ENCODE measurements at places on chromosomes 5 and 9.

GRCh38 chr9:105246656-105247173 is 2.3 kb downstream of the SLC44A1 start:
- no peak for DNase-seq

- DNase-seq: no peak
These were observed 2.2 kb downstream of the RAD1 start for GRCh38 chr5:34913072-34913471.

DNA sequence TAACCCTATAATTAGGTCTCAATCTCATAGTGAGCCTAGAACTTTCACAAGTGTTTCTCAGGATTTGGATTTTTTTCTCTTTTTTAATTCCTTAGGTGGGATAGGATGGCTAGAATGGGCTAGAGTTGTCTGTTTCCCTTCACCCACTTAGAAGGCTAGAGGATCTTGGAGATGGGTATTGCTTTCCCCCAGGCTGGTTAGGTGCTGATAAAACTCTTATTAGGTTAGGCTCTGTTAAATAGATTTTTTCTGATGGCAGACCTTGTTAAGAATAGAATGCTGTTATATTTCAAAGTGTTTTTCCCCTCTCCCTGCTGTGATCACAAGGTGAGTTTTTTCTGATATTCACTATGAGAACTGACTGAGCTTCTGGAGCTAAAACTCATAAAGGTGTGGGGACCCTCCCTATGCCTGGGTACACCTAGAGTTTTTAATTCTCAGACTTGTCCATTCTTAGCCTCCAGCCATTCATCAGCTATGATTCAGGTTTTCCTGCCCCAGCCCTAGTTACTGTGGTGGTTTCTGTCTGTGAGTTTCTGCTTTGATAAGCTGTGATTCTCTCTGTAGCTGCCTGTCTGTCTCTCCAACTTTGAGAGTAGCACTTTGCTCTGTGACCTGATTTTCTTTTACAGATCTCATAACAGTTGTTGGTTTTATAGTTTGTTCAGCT is 132.4 kb downstream of the HACD4 start:
- DNase-seq: no peak

DNA sequence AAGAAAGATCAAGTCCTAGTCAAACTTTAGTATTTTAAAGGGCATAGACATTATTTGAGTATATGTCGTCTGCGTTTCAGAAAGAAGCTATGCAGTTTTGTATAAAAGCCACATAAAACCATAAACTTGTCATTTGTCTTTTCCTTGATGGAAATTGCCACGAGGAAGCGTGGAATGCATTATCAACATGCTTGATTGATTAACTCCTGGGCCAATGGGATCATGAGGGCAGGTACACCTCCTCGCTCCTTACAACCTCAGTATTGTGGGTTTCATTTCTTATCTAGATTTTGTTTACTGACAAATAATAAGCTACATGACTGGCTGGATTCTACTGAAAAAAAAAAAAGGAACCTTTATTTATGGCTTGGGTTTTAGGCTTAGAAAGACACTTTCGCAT is 122.5 kb upstream of the RFX3 start:
- no peak for DNase-seq

- DNase-seq: no peak
These were observed 17.9 kb downstream of the PRLR start for GRCh38 chr5:35212122-35212982.

GRCh38 chr5:113382731-113383130 is 52.1 kb downstream of the TSSK1B start:
- DNase-seq: no peak

DNA sequence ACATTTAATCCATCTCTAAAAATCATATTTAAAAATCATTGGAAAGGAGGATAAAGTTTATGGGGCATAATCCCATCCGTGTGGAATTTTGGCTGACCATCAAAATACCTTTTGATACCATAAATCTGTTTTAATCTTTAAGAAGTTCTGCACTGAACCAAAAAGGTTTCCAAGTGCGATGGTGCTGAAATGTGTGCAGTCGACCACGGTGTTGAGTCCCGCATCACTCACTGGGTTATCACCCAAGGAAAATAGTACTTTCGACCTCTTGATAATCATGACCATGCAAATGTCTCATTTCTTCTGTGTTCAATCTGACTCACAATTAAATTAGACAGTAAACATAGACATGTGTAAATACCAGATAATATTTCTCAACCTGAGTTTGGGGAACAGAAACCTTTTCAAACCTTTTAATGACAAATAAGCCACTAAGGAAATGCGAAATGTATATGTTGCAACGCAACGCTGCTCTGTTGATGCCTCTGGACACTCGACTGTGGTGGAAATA is 62.0 kb upstream of the CDH6 start:
- DNase-seq: no peak

DNA sequence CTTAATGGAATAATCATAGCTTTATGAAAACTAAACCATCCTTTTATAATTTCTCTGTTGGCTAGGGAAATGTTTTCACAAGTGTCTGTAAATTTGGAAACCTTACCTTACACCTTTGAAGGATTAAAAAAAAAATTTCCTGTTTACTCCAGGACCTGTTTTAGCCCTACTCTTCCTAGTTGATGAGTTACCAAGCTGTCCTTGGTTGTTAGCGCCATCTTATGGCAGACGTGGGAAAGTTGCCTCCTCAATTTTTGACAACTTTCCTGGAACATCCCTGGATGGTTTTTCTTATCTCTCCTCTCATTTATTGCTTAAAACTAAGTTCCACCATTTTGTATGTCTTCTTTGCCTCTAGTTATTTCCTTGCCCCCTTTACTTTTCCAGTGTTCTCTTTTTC is 25.7 kb downstream of the ZSWIM6 start:
- no peak for DNase-seq

DNA sequence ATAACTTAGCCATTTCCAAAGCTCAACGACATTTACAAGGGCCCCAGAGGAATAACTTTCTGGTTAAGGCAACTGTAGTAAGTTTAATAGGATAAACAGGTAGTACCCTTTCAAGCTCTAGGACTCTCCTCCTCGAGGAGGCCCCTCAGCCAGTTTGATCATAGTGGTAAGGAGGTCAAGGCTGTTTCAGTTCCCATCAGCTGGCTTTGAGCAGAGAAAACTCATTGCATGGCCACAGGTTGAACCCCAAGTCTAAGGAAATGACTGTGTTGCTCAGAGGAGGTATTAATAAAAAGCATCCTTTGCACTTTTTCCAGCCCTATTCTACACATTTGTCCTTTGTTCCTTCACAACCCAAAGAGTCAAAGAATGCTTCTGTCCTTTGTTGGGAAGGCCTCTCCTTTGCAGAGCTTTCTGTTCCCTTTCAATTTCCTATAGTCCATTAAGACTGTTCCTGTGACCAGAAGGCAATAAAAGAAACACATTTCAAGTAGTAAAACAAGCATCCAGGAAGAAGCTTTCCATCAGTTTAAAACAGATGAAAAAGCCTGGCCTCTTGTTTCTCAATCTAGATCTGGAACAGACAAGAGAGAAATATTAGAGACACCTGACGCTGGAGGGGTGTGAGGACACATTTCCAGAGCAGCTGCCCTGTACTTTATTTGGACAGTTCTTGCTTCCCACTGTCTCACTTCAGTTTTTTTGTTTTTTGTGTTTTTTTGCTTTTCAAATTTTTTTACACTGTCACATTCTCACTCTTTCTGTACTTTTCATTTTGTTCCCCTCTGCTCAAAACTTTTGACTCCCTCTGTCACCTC is 54.1 kb downstream of the PRRC1 start:
- no peak for DNase-seq

DNA sequence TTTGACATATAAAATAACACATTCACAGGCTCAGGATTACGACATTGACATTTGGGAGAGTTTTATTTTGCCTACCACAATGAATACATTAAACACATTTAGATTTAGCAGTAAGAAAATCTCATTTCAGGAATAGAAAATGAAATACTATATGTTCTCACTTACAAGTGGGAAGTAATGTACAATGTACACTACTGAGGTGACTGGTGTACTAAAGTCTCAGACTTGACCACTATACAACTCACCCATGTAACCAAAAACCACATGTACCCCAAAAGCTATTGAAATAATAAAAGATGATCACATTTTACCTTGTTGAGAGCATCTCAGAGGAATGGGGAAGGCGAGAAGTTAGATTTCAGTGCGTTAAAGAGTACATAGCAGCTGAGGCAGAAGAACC is 1202.4 kb upstream of the SEMA6A start:
- no peak for DNase-seq

DNA sequence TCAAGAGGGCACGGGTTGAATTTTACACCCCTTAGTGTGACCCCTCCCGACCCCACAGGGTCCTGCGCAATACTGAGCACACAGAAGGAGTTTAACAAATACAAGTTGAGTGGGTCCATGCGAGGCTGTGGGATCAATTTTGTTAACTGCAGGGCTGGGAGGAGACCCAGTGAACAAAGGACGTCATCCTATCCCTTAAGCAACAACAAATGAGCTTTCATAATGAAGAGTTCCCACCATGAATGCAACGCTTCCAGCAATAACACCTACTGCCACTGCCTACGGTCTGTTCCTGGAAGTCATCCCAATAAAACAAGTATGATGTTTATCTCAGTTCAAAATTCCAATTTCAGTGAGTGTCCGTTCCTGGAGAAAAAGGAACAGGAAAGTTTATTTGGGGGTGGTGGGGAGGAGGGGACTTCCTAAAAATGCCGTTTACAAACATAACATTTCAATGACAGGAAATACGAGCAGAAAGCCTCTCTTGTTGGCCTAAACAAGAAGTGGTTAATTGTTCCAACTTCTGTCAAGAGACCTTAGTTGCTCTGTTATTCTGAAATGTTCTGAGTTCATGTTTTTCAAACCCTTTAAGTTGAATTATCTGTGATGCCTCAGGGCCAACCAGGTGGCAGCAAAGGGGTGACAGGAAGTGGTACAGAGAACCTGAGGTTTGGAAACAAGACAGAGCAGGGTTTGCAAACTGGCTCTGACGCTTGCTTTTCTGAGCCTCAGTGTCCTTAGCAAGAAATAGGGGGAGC is 65.8 kb upstream of the PLPP6 start:
- DNase-seq: no peak

DNA sequence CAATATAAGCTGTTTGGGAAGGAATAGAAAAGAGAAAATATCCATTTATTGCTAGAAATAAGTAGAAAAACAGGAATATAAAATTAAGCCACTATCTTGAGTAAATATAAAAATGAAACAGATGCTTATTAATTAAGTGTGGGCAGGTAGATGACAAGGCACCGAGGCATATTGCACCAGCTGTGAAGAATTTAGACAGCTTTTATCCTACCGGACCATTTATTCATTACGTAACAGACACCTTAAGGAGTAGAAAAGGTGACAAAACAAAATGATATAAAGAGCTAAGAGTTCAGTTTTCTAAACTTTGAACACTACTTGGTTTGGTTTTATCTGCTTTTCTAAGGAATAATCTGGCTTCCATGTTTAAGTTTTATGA is 404.1 kb downstream of the PTPRD start:
- no peak for DNase-seq

DNA sequence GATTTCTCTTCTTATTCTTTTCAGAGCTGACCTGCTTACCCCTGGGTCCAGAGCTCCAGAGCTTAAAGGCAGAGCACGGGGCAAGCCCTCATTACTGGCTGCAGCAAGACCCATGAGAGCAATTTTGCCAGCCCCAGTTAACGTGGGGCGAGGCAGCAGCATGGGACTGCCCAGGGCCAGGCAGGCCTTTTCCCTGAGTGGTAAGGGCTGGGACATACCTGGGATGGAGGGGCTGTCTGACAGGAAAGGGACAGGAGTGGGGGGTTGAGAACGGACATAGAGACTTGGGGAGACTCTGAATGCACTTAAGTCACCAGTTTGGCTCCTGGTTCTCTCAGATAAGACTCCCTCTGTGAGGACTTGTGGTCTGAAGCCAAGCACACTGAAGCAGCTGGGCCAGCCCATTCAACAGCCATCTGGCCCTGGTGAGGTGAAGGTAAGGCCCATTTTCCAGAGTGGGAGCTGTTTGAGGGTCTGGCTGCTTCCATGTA is 26.2 kb downstream of the HMGXB3 start:
- no peak for DNase-seq

DNA sequence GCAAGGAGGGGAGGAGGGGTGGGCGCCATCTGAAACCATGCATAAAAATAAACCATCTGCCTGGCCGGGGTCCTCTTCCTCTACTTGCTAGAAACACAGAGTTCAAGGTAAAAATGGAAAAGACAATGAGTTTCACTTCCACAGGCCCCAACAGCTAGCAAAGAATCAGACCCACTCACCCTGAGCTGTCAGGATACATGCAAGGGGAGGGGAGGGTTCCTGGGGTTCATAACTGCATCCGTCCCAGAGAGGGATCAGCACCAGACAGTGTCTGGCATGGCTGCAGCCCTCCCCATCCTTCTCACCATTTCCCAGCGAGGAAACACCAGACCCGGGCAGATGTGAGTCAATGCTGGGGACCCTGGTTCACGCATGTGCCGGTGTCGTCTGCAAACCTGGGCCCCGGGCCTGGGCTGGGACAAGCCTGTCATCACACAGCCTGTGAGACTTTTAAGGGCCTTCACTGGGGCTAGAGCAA is 55.4 kb downstream of the SEMA4D start:
- no peak for DNase-seq

DNA sequence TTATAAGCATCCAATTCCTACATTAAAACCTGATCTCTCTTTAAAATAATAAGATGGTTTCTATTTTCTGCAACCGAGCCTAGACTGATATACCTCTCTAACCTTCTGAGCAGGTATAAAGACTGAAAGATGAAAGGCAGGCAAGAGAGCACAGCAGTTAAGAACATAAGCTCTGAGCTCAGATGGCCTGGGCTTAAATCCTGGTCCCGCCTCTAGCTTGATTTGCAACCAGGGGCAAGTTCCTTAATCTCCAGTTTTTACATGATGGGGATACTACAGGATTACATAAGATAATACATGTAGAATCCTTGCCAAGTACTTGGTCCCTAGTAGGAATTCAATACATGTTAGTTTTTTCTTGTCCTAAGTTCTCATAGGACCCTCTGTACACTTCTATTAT is 33.9 kb downstream of the SLC24A2 start:
- DNase-seq: no peak

GRCh38 chr9:29203244-29203930 is 1630.1 kb upstream of the C9orf72 start:
- DNase-seq: no peak

GRCh38 chr5:139524446-139524845 is 36.7 kb upstream of the UBE2D2 start:
- DNase-seq: no peak

GRCh38 chr9:81211741-81212140 is 477.6 kb downstream of the TLE1 start:
- DNase-seq: no peak

- DNase-seq: no peak
These were observed 30.6 kb downstream of the ZNF169 start for GRCh38 chr9:94289691-94290090.

GRCh38 chr9:127502706-127503378 is 51.5 kb downstream of the LRSAM1 start:
- DNase-seq: no peak
